NCI-H1694 (cell line): ENCODE measurements at places on chromosomes 16 and 17.

DNA sequence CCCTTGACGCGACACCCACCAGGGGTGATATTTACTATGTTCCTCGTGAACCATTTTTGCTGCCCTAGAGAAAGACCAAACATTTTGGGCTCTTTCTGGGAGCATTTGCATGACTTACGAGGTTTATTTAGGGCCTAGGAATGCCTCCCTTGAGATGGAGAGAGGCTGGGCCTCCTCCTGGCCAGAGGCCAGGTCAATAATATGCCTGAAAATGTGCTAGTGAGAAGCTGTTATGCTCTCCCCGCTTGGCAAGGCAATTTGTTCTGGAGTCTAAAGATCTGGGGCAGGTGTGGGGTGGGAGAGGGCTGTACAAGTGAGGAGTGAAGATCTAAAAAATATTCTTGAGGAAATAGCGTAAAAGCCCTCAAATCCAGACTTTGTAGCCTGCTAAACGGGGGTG is 587.3 kb upstream of the CDH5 start:
- no peak for DNase-seq

- no peak for DNase-seq
These were observed 6.5 kb upstream of the C16orf74 start for GRCh38 chr16:85757341-85757822.

DNA sequence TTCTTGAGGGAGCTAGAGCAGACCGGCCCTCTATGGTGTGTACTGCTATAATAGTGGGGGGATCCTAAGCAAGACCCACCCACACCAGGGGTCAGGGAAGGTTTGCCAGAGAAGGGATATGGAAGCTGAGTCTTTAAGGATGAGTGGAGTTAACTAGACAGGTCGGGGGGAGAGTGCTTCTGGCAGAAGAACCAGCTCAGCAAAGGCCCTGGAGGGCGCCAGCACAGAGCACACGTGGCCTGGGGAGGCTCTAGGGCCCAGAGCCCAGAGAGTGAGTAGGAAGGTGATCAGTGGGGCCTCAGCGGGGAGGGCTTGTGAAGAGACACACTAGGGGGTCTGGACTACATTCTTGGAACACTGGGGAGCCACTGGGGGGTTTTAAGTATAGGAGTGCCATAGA is 21.1 kb downstream of the NGFR start:
- DNase-seq: peak; percentile 46

DNA sequence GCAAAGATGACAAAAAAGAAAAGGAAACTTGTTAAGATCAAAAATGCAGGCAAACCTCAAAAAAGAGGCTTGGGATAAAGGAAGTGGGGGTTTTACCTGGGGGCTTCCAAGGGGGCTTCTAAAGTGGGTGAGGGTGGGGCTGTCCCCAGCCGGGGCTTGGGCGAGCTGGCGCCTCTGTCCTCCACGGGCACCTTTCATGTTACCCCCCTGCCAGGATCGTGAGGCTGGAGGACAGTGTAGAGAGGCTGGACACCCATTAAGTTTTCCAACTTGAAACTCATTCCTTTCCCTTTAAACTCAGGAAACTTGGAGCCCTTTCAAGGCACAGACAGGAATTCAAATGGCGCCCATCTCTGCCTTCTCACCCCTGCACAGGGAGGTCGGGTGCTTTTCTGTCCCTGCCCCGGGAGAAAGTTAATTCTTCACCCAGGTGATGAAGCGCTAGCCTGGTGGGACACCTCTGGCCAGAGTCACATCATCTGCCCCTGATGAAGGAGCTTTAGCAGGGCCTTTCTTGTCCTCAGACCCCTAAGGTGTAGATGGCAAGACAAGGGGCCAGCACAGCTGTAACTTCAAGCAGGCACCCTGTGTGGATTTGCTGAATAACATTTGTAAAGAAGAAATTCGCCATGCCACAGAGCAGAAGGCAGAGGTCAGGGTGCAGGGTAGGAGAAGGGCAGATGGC is 87.3 kb downstream of the C16orf78 start:
- DNase-seq: no peak

DNA sequence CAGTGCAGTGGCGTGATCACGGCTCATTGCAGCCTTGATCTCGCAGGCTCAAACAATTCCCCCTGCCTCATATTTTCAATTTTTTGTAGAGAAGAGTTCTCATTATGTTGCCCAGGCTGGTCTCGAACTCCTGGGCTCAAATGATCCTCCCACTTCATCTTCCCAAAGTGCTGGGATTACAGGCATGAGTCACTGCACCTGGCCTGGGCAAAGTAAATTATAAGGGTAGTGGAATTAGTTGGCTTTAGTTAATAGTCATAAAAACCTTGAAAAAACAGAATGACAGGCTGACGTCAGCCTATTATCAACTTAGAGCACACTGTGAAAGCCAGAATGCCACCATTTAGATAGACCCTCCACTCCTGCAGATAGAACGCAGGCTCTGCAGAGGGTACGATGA is 43.5 kb upstream of the B4GALNT2 start:
- DNase-seq: no peak

GRCh38 chr16:30786115-30786935 is 680 bp downstream of the ZNF629 start:
- no peak for DNase-seq

DNA sequence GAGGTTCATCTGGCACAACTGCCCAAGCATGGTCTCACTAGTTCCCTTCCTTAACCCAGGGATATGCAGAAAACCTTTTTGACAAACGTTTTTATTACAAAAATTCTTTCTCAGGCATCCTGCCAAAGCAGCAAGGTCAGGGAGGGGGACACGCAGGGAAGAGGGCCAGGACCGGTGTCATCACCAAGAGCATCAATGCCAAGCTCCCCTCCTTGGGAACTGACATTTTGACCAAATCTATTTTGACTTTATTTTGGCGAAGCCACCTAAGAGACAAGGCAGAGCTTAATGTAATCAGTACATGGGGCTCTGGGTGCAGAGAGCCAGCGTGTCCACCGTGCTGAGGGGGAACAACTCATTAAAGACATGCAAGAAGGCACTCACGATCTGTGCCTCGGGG is 265.2 kb downstream of the CBLN1 start:
- DNase-seq: no peak

GRCh38 chr17:80961541-80962330 is 29.9 kb upstream of the CHMP6 start:
- DNase-seq: peak; percentile 14

GRCh38 chr17:65013613-65014391 is 42.7 kb downstream of the GNA13 start:
- DNase-seq: no peak

DNA sequence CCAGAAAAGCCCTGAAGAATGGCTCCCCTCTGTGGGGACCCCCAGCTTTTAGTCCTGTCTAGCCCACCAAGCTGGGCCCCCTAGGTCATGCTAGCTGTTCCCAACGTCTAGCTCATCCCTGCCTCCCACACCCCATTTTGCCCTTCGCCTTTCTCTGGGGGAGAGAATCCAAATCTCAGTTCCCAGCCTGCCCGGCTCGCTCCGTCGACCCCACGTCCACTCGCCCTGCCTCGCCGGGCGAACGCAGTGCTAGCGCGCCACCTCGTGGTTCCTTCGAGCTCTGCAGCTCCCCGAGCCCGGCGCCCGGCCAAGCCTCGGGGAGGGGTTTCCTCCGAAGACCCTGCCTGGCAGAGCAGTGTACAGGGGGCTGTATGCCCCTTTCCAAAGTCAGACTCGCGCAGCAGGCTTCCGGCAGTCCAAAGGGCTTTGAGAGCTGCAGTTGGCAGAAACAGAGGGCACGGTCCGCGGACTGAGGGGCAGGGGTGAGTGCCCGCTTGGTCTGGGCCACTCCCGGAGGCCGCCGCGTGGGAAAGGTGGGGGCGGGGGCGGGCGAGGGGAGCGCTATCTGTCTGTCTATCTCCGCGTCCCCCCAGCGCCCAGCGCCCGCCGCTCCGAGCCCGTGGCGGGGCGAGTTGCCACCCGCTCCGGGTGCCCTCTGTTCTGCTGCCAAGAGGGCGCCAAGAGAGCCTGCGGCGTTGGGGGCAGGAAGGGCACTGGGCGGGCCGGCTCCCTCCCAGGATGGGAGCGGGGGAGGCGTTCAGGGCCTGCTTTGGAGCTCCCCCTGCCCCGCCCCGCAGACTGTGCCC is 1.7 kb upstream of the DLX3 start:
- peak; percentile 68 for DNase-seq

DNA sequence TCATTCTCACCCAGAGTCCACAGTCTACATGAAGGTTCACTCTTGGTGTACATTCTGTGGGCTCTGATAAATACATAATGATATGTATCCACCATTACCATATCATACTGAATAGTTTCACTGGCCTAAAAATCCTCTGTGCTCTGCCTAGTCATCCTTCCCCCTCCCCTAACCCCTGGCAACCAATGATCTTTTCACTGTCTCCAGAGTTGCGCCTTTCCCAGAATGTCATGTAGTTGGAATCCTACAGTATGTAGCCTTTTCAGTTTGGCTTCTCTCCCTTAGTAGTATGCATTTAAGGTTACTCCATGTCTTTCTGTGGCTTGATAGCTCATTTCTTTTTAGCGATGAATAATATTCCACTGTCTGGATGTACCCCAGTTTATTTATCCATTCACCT is 101.3 kb downstream of the NOG start:
- DNase-seq: no peak

DNA sequence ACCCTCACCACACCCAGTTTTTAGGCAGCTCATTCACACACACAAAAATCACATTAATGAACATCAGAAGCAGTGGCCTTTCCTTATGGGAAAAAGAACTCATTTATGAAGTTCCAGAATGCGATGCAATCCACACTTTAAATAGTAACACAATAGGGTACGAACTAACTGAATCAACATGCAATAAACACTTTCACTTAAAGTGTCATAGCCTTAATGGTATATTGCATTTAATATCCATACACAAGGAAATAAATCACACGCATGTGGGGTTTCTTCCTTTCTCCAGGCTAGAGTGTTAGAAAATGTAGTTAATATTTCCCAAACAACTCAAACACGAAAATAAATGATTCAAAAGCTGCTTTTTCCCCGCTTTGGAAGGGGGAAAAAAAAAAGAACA is 19.7 kb downstream of the ADCY9 start:
- no peak for DNase-seq

GRCh38 chr16:84026606-84027005 is 16.0 kb downstream of the SLC38A8 start:
- no peak for DNase-seq

DNA sequence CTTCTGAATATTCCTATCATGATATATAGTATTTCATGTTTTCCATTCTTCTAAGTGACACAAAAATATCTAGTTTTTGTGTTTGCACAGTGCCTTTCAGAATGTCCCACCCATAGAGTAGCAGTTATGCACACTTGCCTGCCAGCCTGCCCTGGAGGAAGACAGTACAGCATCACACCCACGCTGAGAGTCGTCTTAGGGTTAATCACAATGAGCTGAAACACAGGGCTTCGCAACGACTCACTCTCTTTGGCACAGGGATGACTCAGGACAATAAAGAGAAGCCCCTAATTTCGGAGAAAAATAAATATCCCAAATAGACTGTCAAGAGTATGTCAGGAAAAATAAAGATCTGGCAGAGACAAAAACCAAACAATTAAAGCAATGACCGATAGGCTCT is 11.6 kb upstream of the NDUFAB1 start:
- DNase-seq: no peak

GRCh38 chr17:17851103-17852002 is 14.6 kb upstream of the SREBF1 start:
- no peak for DNase-seq

- DNase-seq: no peak
These were observed 185.8 kb downstream of the HS3ST3A1 start for GRCh38 chr17:13415871-13416416.

DNA sequence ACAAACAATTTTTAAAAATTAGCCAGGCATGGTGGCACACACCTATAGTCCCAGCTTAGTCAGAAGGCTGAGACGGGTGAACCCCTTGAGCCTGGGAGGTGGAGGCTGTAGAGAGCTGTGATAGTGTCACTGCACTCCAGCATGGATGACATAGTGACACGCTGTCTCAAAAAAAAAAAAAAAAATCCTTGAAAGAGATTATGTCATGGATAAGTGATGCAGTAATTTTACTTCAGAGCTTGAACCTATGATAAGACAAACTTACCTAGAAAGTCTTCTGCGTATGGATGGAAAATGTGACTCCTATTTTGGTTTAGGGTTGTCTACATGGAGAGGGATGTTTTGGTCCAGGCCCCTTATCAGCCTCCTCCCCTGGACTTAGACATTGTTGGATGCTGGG is 51.8 kb downstream of the ELAC2 start:
- DNase-seq: no peak

GRCh38 chr17:78595135-78595810 is 18.1 kb upstream of the DNAH17 start:
- no peak for DNase-seq

DNA sequence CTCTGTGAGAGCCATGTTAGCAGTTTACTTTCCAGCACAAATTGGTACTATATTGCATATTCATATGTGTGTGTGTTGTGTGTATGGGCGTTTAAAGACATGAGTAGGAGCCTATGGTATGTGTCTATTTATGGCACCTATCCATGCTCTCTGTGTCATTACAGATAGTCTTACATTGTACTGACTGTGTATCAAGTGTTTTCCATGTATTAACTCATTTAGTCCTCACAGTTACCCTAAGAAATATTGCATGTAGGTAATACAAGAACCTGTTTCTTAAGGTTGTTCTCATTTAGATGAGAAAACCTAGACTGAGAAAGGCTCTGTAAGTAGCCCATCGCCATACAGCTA is 1.6 kb downstream of the ALG1 start:
- no peak for DNase-seq

- no peak for DNase-seq
These were observed 54.8 kb downstream of the VAC14 start for GRCh38 chr16:70746040-70746707.

DNA sequence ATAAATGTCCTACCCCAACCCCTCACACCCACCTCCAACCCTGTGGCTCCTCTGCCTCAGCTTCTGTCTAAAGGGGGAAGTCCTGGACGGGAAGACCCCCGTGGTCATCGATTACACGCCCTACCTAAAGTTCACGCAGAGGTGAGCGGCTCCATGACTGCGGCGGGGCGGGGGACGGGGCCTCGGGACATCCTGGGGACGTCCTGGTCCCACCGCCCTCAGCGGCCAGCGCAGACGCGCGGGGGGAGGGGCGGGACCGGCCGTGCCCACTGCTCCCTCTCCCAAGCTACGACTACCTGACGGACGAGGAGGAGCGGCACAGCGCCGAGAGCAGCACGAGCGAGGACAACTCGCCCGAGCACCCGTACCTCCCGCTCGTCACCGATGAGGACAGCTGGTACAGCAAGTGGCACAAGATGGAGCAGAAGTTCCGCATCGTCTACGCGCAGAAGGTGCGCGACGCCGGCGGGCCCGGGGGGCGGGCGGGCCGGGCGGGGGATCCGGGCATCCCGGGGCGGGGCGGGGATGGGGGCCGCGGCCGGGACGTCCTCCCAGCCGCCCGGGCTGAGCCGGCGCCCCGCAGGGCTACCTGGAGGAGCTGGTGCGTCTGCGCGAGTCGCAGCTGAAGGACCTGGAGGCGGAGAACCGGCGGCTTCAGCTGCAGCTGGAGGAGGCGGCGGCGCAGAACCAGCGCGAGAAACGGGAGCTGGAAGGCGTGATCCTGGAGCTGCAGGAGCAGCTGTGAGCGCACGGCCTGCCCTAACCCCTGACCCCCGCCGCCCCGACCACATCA is 6.7 kb downstream of the RUNDC3A start:
- no peak for DNase-seq

- DNase-seq: no peak
These were observed 23.6 kb upstream of the GPRC5C start for GRCh38 chr17:74408262-74408661.

- DNase-seq: no peak
These were observed 23.9 kb downstream of the COX4I1 start for GRCh38 chr16:85823328-85823920.

GRCh38 chr16:84648595-84649510 is 542 bp downstream of the KLHL36 start:
- no peak for DNase-seq
